ENCODE measurements at places on chromosomes 3 and 15.
A peak's percentile ranks its signal among the peaks of the same experiment; 100 is the strongest.

DNA sequence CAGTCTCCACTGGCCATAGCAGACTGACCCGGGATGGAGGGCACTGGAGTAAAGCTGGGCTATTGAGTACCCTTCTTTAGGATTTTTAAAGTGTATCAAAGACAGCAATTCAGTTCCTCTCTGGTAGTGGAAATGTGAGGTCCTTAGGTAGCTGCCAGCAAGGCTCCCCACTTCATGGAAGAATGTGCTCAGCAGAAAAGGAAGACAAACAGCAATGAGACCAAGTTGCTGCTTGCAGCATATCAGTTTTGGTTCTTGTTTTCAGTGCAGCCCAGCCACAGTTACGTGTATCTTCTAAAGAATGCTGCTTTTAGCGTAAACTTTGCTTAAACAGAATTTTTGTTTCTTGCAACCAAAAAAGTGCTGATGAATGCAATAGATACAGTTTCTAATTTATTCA lies 374.0 kb upstream of the CBLB start:
- no peak for DNase-seq

- no peak for DNase-seq
Measured at GRCh38 chr15:60563539-60564404, 84.8 kb upstream of the ICE2 start.

GRCh38 chr15:70535071-70535954 lies 228.0 kb downstream of the UACA start:
- peak; percentile 58 for DNase-seq

- no peak for DNase-seq
Measured at GRCh38 chr3:11386465-11387113, 114.4 kb downstream of the ATG7 start.

DNA sequence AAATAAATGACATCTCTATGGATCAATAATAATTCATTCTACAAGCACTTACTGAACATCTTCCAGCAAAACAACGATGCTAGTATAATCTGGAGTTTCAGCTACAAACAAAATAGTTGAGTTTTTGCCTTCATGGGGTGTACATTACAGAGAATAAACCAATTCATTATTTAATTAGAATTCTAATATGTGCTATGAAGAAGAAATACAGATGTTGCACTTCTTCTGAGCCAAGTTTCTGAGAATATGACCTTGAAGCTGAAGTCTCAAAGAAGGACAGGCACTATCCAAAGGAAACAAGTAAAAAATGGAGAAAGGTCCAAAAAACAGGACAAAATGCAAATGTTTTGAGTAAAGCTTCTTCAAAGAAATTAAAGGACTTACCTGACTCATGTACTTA lies 94.2 kb downstream of the SENP7 start:
- DNase-seq, result no peak

DNA sequence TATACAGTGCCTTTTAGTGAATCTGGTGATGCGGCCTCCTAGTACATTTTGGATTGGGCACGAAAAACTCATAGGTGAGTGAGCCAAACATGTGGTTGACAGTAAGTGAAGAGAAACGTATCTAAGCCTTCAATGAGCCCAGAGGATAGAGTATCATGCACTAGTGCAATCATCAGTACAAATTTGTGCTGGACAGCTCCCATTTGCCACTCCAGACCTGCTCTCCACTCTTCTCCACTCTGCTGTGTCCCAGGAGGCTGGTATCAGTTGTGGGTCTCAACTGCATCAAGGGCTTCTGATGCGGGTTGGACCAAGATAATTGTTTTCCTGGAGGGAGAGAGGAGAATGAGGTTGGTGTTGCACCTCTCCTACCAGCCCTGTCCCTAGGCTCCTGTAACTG lies 9.1 kb upstream of the RASGRF1 start:
- DNase-seq, result peak; percentile 22

GRCh38 chr3:41462103-41462691 lies 262.9 kb downstream of the CTNNB1 start:
- DNase-seq, result no peak

GRCh38 chr15:36880913-36881460 lies 219.4 kb downstream of the MEIS2 start:
- DNase-seq, result no peak

DNA sequence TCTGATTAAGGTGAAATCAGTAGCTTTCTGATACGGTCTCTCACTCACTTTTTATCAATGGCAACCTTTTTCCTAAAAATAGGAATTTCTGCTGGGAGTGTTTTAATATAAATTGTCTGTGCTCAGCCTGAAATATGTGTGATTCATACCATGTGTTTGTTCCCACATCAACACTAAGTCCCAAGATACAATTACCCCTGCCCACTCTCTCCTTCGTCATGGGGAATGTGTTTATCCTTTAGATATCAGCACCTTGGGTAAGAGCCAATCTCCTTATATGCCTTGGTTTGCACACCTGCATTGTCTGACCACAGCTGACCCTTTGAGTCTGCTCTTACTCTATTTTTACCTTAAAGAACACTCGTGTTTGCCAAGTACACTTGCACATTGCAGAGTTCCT lies 356.4 kb downstream of the LPP start:
- DNase-seq, result no peak

DNA sequence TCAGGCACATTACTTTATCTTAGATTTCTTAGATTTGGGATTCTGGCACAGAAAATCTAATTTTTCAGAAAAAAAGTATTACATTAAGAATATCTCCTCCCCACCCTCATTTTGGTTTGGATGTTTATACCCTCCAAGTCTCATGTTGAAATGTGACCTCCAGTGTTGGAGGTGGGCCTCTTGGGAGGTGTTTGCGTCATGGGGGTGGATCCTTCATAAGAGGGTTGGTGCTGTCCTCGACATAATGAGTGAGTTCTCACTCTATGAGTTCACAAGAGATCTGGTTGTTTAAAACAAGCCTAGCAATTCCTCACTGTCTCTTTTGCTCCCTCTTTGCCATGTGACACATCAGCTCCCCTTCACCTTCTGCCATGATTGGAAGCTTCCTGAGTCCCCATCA lies 45.6 kb upstream of the WWTR1 start:
- no peak for DNase-seq

DNA sequence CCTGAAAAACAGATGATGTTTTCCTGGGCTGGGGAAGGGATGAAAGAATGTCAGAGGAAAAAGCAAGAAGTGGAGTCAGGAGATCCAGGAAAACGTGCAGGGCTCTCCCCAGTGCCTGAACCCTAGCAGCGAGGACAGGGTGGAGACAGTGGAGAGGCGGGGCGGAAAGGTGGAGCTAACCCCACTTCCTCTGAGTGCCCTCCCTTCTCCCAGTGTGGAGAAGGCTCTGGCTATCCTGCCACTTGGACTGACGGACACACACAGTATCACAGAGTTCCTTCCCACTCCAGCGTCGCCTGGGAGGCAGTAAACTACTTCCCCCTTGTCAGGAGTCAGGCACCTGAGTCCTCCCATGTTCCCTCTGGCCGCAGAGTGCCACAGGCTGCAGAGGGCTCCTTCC lies 125.3 kb upstream of the CHRNA7 start:
- no peak for DNase-seq

DNA sequence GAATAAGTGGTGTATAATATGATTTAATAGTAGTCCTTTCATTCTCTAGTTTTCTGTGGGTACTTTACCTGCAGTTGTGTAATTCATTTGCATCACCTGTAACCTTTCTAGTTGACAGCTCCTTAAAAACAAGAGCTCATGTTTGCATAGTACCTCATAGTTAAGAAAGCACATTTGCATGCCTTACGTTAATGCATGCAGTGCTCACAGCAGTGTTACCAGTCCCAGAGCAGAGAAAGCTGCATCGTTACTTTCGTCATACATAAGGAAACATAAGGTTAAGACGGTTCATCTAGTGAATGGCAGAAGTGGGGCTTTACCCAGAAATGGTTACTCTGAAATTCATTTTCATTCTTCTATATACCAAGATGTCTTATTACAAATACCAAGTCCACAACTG lies 111.3 kb downstream of the AKAP13 start:
- no peak for DNase-seq

- DNase-seq, result no peak
Measured at GRCh38 chr15:41577863-41578735, 19.1 kb downstream of the TYRO3 start.

GRCh38 chr15:76799760-76800159 lies 105.4 kb downstream of the SCAPER start:
- DNase-seq, result no peak

- no peak for DNase-seq
Measured at GRCh38 chr15:73425510-73425909, 17.5 kb upstream of the REC114 start.

DNA sequence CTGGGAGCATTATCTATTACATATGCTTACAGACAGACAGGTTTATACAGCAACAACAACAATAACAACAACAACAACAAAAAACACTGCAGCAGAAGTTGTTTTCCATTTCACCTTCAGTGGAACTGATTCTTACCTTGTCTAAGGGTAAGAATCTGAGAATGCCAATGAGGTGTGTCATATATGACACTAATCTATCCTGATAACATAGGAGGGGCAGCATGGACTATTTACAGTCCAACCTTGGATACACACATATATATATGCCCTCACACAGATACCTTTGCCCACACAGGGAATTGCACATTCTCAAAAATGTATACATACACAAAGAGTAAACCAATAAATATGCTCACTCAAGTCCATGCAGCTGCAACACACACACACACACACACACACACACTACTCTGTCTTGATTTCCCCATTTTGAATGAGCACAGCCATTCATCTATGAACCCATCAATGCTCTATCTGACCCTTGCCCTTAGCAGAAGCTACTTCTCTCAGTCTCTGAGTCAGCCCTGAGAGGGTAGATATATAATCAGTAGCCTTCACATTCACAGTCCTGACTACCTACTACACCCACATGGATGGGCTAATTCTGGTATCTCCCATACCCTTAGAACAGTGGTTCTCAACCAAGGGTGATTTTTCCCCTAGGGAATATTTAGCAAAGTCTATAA lies 9.7 kb upstream of the TRANK1 start:
- no peak for DNase-seq

GRCh38 chr15:96728591-96728990 lies 398.1 kb downstream of the NR2F2 start:
- DNase-seq, result no peak

DNA sequence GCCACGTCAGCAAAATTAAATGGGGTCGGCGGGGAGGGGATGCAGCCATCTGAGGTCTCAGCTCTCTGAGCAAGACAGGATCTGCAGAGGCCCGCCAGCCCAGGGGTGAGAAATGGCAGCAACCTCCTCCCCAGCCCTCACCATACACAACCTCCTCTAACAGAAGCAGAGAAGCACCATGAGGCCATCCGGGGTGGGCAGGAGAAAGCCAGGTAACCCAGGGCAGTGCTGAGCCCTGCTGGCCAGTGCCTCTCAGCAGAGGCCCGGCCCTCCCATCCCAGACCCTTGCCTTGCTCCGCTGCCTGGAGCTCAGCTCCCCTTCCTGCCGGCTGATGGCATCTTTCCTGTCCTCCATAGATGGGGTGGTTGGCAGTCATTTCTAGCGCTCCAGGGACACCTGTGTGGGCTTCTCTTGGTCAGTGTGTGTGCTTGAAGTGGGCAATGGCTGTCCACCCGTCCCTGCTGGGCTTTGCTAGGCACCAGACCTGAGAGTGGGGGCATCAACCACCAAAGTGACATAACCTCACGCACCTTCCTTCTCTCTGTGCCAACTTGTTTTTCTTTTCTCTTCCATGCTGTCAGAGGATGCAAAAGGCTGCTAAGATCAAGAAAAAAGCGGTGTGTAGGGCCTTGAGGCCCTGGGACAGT lies 175.8 kb downstream of the NSMCE3 start:
- no peak for DNase-seq

GRCh38 chr3:62873451-62873760 lies 1.8 kb downstream of the CADPS start:
- no peak for DNase-seq

DNA sequence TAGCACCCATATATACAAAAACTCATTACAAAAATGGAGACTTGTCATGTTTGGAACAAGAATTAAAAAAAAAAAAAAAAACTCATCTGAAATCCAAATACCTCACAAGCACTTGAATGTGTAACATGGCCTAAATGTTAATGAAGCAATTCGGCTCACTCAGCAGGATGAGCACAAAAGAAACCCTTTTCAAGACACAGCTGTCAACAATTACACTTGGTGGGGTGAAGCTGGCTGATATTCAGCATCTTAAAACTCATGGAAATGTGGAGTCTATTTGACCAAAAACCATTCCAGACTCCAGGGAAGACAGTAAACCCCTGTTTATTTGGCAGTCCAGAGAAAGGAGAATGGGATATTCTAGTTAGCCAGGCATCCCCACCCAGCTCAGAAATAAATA lies 205.4 kb upstream of the TSC22D2 start:
- DNase-seq, result no peak

DNA sequence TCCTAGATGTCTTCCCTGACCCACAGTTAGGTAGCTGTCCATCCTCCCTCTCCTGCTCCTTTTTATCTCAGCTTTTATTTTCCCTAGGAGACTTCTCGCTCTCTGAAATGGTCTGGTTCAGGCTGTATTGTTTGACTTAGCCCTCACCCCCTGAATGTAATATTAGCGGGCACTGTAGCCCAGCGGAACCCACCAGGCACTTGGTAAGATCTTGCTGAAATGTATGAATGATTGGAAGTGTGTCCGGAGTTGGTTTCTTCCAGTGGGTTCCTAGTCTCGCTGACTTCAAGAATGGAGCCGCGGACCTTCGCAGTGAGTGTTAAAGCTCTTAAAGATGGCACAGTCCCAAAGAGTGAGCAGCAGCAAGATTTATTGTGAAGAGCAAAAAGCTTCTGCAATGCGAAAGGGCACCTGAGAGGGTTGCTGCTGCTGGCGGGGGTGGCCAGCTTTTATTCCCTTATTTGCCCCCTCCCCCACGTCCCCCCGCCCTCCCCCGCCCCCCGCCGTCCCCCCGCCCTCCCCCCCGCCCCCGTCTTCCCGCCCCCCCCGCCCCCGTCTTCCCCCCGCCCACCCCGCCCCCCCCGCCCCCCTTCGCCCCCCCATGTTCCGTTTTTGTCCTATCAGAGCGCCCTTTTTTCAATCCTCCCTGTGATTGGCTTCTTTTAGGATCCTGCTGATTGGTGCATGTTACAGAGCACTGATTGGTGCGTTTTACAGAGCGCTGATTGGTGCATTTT lies 694 bp upstream of the EEFSEC start:
- no peak for DNase-seq

DNA sequence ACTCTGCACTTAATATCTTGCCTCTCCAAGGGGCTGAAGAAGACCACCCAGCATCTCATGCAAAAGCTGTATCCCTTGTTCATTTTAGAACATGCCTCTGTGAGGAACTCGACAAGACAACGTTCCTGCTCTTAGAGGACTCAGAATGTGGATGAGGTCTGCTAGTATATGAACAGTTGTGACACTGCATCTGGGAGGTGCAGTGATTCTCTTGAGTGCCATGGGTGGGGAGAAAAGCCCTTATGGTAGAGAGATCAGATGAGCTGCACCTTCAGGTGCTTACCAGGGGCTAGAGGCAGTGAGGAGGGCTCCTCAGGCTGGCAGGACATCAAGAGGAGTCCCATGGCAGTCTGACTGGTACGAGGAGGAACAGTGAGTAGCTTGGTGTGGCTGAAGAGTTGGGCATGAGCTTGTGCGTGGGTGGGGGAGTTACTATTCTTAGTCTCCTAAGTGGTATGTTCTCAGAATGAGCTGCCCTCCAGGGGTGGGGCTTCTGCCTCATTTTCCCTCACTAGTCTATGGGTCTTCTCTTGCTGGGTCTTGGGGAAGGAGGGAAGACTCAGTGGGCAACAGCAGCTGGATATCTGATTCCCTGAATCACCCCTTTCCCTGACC lies 56.7 kb upstream of the ATP2B2 start:
- peak; percentile 19 for DNase-seq
